ENCODE measurements at places on chromosomes 13 and 19.

DNA sequence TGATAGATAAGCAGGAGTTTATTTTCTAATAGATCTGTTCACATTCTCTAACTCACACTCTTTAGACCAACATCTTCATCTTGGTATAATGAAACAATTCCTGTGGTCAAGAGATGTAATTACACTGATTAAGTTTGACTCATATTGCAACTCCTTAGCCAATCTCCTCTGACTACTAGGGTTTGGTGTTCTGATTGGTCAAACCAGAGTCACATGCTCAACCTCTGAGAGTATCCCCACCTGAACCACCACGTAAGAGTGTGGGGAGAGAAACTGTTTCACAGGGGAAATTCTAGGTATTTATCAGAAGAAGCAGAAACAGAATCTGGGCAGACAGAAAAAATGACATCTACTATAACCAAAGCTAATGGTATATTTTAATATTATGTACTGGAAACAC, 42.4 kb downstream of the UQCRFS1 start:
- DNase-seq: no peak

DNA sequence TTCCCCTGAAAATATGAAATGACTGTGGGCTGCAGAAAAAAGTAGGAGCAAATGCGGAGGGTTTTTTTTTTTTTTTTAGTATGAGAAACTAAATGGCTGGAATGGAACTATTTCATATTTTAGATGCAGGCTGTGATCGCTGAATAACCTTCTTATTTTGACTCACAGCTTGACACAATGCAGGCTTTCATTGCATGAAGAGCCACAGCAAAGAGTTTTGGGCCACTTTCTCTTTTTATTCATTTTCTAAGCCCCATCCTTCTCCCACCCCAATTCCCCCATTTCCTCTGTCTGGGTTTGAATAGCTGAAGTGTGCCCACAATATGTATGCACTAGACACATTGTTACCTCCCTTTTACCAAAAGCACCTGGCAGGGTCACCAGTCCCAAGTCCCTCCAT, 125.9 kb downstream of the COG6 start:
- no peak for DNase-seq

- DNase-seq: no peak
These were observed 50.3 kb upstream of the TUBGCP3 start for GRCh38 chr13:112638157-112638750.

GRCh38 chr19:8421484-8422461, 8.7 kb downstream of the MARCHF2 start:
- DNase-seq: no peak

DNA sequence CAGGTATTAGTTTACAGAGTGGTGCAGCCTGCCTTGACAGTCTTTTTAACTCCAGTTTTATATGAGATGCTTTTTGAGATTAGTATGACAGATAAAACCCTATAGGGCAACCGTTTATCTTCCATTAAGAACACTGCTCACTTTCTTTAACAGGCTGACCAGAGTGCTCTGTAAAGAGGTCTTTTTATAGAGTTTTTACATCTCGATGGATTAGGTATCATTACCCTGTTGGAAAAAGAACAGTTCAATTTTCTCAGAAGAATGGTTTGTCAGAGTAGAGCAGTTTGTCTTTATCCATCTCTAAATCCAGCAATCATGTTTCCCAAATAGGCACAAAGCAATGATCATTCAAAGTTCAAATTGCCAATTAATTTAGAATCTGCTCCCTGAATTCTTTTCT, 395.2 kb upstream of the ARGLU1 start:
- no peak for DNase-seq

DNA sequence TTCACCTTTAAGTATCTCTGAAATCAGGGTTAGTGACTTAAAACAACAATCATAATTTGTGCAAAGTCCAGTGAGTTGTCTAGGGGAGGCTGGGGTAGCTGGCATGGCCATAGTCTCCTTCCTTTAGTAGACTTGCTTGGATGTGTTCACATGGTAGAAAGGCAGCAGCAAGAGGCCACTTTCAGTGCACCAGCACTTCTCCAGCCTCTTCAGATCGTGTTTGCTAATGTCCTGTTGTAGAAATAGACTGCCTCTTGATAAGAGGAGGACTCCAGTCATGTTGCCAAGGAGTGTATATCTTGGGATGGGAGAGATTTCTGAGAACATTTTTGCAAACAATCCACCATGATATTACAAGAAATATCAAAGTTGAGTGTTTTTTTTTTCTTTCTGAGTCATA, 22.9 kb downstream of the WDFY2 start:
- no peak for DNase-seq

- no peak for DNase-seq
These were observed 45.4 kb upstream of the TFDP1 start for GRCh38 chr13:113539176-113539575.

DNA sequence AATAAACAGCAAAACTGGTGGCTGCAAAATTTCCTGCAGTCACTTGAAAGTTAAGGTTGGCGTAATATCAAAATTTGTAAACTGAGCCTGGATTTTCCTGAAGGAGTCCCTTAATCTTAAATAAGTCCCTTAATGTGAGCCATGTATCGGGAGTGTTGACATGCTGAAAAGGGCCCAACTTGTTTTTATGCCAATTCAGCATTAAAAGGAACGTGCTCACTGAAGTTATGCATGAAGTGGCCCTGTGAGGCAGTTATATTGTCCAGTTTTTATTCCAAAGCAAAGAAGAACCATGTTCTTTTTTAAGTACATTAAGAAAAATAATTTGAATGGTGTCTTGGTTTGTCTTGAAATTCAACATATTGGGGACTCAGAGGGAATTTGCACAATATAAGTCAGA, 1766.9 kb downstream of the SLITRK1 start:
- no peak for DNase-seq

DNA sequence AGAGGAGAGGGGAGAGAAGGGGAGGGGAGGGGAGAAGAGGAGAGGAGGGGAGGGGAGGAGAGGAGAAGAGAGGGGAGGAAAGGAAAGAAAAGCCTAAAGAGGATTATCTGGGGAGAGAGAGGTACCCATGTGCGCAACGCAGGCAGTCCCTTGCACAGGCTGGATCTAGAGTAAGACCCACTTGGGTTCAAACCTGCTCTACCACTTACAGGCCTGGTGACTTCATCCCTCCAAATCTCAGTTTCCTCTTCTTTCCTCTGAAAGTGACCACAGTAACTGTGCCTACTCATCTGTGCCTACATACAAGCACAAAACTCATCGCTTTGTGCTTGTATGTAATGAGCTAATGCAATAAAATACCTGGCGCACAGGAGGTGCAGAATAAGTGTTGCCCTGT, 732 bp upstream of the MAP1S start:
- no peak for DNase-seq

GRCh38 chr19:8142513-8142900, 6.9 kb downstream of the FBN3 start:
- DNase-seq: no peak

DNA sequence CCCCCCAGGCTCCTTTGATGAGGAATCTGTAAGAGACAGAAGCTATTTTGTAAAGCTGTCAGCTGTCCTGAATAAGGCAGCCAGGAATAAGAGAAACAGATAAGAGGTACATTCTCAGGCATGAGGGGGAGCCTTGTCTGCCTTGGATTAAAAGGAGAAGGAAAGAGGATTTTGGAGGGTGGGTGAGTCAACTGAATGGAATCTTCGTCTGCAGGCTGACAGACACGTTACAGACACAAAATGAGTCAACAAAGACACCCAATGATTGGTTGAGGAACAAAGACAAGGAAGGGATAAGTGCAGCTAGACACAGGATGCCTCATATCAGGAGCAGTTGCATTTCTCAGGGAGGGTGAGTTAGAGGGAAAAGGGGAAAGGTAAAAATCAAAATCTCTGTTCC, 162.5 kb downstream of the OLFM4 start:
- no peak for DNase-seq

DNA sequence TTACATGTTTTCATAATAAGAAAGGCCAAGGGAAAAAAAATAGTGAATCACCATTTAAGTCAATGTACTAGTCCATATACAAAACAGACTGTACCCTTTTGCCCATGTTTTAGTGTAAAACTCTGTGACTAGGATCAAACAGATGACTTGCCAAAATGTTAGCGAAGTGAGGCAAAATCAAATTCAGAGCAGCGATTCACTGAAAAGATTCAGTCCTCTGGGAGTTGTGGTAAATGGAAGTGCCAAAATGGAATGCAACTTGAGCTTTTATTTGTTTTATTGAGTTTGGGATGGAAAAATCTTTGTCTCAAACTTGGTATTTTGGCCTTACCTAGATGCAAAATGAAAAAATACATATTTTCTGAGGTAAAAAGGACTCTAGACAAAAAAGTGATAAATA, 9.1 kb downstream of the CDADC1 start:
- no peak for DNase-seq

- no peak for DNase-seq
These were observed 146.0 kb upstream of the KLF12 start for GRCh38 chr13:74280093-74280794.

DNA sequence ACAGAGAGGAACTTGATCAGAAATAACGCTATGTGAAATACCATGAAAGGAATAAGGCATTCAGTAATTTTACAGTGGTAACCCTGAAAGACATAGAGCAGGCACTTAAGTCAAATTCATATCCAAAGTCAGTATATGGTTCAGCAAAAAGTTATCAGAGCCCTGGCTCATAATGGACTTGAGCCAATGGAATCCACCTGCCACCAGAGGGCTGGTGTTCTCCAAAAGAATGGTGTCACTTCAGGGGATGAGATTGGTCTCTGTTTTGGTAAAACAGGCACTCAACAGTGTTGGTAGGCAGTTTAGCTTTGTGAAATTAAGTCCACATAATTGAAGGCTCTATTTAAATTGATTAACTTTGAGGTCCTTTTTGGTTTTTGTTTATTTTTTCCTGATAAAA, 93.9 kb downstream of the LIG4 start:
- DNase-seq: no peak

DNA sequence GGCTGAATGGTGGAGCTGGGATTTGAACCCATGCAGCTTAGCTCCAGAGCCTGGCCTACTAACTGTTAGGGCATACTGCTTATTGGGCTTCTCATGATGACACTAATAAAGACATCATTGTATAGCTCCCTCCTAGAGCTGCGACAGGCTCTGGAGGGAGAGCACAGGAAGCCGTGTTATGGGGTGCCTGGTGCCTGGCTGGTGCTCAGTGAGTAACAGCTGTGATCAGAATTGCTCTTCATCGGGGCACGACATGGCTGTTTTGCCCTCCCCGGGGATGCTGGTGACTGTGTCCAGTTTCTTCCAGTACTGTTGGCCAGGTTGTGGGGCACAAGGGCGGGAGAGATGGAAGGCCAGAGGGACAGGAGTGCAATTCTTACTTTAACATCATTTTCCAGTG, 5.1 kb downstream of the LYPD5 start:
- DNase-seq: no peak

GRCh38 chr19:55193481-55193880, 13.4 kb upstream of the SYT5 start:
- no peak for DNase-seq

DNA sequence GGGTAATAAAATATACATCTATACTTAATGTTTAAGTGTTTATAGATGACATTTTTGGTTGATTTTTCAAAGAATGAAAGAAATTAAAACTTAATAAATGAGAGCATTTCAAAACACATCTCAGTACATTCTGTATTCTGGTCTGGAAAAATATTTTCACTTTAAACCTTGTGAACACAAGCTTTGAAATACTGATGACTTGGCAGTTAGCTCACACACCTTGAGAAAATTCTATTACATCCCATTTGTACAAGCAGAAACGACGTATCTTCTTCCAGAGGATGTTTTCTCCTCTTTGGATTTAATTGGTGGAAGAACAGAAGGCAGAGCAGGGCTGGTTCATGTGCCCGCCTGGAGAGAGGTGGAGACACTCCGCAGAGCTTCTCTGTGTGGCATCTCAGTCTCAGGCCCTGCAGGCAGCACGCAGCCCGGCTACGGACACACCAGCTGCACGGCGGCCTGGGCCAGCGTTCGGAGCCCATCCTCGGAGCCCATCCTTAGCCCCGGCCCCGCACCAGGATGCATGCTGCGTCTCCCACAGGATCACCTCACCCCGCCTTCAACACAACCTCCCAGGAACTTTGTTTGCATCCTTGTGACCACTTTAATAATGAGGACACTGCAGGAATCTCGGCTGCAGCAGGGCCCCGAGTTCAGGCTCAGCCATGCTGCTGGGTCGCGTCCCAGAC, 48.6 kb downstream of the SOX1 start:
- DNase-seq: no peak

- DNase-seq: no peak
These were observed at the start of gene HDGFL2 for GRCh38 chr19:4472174-4472974. TSS of gene HDGFL2 (plus strand) at chr19:4472297. CDS start at chr19:4472351, 54 bp downstream.

DNA sequence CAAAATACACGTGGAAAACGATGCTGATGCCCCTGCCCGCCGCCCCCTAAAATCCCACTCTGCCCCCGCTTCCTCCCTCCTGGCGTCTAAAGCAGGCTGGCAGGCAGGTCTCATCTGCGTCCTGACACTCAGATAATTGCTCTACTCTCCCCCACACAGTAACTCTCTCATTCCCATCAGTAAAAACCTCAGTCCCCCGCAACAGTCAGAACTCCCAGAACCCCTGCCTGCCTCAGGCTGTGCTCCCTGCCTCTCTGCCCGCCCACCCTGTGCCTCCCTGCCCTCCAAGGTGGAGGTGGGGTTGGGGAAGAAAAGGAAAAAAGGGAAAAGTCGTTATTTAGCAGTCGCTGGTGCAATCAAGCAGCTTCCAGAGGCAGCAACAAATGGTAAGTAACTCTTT, 473.7 kb downstream of the EFNB2 start:
- DNase-seq: no peak

DNA sequence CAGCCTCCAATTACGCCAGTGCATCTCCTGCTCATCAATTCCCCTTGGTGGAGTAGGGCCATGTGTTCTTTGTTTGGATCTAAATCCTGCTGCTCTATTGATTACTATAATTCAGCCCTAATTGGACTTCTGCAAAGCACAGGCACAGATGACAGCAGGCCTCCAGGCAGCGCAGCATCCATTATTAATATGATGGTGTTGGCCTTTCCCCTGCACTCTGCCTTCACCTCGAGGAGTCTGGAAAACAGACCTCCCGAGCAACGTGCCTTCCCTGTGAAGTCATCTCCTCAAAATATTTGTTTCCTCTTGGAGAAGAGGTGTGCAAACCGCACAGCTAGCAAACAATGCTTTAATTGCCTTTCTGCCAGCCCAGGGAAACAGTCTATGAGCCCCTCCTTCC, 92.5 kb downstream of the UQCRFS1 start:
- no peak for DNase-seq

Data from stimulated activated CD8-positive, alpha-beta memory T cell treated with anti-CD3 and anti-CD28 coated beads, Interleukin-4, amount 100 ng/mL, for 1 hour (primary cell).